Activated T-helper 2 cell treated with anti-CD3 and anti-CD28 coated beads, Interferon-gamma antibody, Interleukin-2, Interleukin-4, amounts not matched to agents 10 μg/mL and 5 μg/mL and 100 μg/mL, durations not matched to agents 14 hours and 24 hours and 36 hours (primary cell): ENCODE measurements at places on chromosomes 7 and 10. TPM values are rescaled to one million over a fixed set of nuclear protein-coding genes. Genes with fewer than 3 reads are reported as not detected.

Gene ANK3
- total RNA-seq, result 14.4 and 16.8 TPM in 2 replicates

Gene SPAM1
- total RNA-seq, result not detected in 2 replicates

GRCh38 chr10:124092860-124093773 is at the start of gene CHST15:
Gene CHST15 (minus strand): TSS chr10:124093598. CDS start chr10:124046212, 47,386 bp downstream.
- no peak within 1 kb of the TSS for H3K27ac ChIP-seq
- no peak for DNase-seq
- H3K4me3 ChIP-seq, result no peak within 1 kb of the TSS
- no peaks in the 10 kb centered on the region for H3K4me1 ChIP-seq
- H3K27me3 ChIP-seq, result peaks cover 61% of the 10 kb centered on the region

- H3K27me3 ChIP-seq, result no peaks in the 10 kb centered on the region
- H3K4me1 ChIP-seq, result peaks cover 27% of the 10 kb centered on the region
- no peak overlapping the region for H3K4me3 ChIP-seq
- no peak overlapping the region for H3K27ac ChIP-seq
Measured at GRCh38 chr7:4730971-4731370, 44.5 kb upstream of the AP5Z1 start.

- peak overlapping the region; percentile 21 for H3K27ac ChIP-seq
- peaks cover 3% of the 10 kb centered on the region for H3K36me3 ChIP-seq
- DNase-seq, result no peak
Measured at GRCh38 chr10:50417486-50417885, 166.2 kb upstream of the ASAH2 start.

DNA sequence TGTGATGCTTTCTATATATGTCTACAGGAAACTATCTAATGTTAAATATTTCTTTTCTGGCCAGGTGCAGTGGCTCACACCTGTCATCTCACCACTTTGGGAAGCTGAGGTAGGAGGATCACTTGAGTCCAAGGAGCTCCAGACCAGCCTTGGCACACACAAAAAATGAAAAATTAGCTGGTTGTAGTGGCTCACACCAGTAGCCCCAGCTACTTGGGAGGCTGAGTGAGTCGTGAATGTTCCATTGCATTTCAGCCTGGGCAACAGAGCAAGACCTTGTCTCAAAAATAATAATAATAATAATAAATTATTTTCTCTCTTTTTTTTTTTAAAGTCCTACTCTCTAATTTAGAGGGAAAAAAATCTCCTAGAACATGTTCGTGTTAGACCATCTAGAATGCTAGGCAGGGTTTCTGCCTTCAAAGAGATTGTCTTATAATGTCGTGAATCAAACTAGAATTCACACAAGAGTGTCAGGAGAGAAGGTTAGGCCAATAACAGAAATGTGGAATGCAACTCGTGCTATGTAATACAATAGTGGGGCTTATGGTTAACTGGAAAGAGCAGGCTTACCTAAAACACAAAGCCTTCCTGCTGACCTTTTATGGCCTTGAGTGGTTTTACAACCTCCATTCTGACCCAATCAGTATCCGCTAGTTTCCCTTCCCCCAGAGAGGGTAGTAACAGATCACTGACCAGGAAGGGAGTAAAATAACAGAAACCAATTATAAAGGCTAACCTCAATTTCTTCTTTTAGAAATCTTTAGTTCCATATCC is 46.3 kb downstream of the MYOF start:
- no peaks in the 10 kb centered on the region for H3K27me3 ChIP-seq
- H3K36me3 ChIP-seq, result peaks cover 4% of the 10 kb centered on the region
- peaks cover 3% of the 10 kb centered on the region for H3K4me1 ChIP-seq
- H3K4me3 ChIP-seq, result no peak overlapping the region

GRCh38 chr10:98636921-98637329 is 190.2 kb upstream of the HPS1 start:
- no peaks in the 10 kb centered on the region for H3K4me1 ChIP-seq
- H3K36me3 ChIP-seq, result no peaks in the 10 kb centered on the region
- H3K27ac ChIP-seq, result no peak overlapping the region
- no peak overlapping the region for H3K4me3 ChIP-seq

DNA sequence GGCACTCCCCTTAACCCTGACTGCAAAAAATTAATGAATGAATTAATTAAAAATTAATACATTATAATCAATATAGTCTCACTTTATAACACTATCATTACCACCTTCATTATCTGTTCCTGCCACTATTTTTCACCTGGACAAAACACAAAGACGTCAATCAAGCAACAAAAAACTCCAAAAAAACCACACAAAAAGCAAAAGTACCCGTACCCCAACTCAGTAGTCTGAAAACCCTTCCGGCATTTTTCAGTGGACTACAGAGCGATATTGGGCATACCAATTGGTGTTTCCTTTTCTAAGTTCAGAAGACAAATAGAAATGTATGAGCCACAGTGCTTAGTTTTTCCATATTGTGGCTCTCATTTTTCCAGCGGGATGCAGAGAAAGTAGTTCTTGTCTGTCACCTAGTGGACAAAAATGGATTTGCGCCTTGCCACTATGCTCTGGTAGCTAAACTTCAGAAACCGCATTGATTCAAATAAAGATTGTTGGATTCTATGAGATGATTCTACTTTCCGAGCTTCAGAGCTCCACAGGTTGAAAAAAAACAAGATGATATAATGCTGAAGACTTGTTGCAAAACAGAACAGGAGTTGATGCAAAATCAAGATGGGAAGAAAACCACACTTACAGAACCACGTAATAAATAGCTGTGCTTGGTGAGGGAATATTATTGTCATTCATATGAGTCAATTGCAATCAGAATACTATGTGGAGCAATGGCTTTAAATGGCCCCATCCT is 50.6 kb upstream of the ITGB1 start:
- peak overlapping the region; percentile 67 for H3K4me3 ChIP-seq
- peaks cover 1% of the 10 kb centered on the region for H3K27me3 ChIP-seq
- no peaks in the 10 kb centered on the region for H3K36me3 ChIP-seq

DNA sequence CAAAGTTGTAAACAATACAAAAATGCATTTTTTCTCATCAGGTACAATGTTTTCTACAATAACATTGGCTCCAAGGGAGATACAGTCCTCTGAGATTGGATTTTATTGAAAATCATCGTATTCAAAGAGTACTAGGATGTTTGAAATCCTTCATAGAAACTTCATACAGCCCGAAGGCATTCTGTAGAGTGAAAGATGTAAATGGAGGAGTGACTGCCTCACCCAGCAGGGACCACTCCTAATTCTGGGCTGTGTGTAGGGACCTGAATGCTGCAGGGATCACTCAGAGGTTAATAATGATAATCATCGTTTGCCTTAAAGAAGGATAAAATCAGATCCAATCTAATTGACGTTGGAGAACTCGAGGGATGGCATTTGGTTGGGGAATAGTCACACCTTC is 198.6 kb downstream of the HECW1 start:
- H3K4me3 ChIP-seq, result no peak overlapping the region
- H3K27ac ChIP-seq, result no peak overlapping the region
- no peak for DNase-seq
- no peaks in the 10 kb centered on the region for H3K36me3 ChIP-seq
- peaks cover 15% of the 10 kb centered on the region for H3K4me1 ChIP-seq
- H3K27me3 ChIP-seq, result peaks cover 26% of the 10 kb centered on the region
